Right forelimb (tissue), 1 donor: ENCODE measurements at places on chromosomes 5 and 9.

GRCh38 chr5:40521925-40522324 lies 157.8 kb upstream of the PTGER4 start:
- no peak for DNase-seq

DNA sequence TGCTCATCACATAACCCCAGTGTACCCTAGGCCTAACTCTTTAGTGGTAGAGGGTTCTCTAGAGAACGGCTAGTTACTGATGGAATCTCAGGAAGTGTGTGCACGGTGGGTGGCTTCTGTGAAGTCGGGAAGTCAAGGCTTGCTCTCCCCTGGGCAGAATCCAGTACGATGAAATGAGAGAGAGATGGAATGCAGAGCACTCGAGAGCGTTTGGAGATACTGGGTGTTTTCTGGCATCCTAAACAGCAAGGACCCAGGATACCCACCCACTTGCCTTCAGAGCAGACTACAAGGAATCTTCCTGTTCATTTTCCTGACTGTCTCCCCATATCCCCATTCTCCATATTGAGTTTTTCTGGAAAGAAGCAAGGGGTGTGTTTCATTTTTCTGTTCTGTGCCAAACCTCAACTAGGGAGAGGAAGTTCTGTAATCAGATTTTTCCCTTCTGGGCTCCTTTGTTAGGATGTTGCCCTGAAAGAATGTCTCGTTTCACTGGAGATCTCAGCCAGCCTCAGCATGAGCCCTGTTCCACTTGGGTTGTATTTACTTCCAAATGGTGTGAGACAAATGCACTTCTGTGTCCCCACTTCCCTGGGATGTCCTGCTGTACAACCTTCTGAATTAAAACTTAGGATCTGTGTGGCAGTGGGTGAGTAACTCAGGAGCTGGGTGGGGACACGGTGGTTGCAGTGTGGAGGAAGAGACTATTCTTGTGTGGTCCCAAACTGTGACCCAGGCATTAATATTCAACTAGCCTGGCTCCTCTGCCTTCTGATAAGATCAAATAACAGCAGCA lies 108.9 kb upstream of the SPRY4 start:
- no peak for DNase-seq

GRCh38 chr5:94544031-94544650 lies 74.3 kb downstream of the KIAA0825 start:
- no peak for DNase-seq

GRCh38 chr5:93163010-93163663 lies 417.9 kb downstream of the NR2F1-AS1 start:
- no peak for DNase-seq

DNA sequence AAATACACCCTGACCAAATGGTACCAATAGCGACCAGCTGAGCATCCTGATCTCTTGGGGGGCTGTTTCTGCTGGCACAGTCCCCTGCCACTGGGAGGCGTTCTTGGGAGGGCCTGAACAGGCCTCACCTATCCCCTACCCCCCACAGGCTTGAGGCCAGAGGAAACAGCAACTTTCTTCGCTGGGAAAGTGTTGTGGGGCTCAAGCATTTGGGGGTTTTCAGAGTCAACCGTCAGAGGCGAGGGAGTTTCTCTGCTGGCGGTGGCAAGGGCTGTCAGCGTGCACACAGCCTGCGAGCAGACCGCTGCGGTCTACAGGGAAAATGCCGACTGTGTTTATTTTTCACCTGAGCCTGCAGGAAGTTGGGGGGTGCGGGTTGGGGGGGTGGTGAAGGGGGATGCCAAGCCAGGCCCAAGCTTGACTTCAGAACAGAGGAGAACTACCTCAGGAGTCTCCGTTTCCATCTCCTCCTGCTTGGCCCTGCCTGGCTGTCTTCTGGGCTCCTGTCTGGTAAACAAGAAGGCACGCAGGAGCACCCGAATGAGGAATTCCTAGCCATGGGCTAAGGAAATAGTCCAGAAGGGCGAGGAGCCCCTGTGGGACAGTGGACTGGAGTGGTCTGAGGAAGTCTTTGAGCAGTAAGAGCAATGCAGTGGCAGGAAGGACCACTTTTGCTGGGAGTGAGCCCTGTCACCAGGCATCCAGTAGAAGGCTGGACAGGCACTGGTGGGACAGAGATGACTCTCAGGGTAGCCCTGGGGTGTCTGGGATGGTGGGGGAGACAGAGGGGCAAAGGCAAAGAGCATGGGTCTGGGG lies 18.1 kb downstream of the TCF7 start:
- DNase-seq: no peak

DNA sequence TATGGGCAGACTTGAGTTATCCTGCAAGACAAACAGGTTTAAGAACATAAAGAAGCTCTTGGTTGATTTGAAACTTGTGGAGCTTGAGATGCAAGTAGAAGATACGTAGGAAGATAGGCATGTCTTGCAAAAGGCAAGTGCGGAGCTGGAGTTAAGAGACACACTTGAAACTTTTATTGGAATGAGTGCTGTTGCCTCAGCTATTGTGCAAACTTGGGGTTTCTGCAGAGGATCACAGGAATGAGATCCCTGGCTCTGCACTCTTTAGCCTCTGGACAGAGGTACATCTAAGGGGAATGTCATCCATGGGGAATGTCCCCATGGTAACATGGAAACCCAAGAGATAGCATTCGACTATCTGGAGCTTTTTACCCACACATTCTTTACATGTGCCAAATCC lies 121.1 kb downstream of the ADCY2 start:
- DNase-seq: no peak

- no peak for DNase-seq
These were observed 47.8 kb upstream of the TRIM32 start for GRCh38 chr9:116639251-116639741.

- no peak for DNase-seq
These were observed 288.0 kb upstream of the SMARCA2 start for GRCh38 chr9:1726993-1727759.

- no peak for DNase-seq
These were observed 14.5 kb downstream of the C9orf50 start for GRCh38 chr9:129606161-129607026.

- no peak for DNase-seq
These were observed 163.4 kb downstream of the ICE1 start for GRCh38 chr5:5585751-5586341.

- DNase-seq: no peak
These were observed 448 bp downstream of the RELL2 start for GRCh38 chr5:141637123-141637766.

GRCh38 chr5:78792345-78793055 lies 143.9 kb upstream of the LHFPL2 start:
- DNase-seq: no peak

DNA sequence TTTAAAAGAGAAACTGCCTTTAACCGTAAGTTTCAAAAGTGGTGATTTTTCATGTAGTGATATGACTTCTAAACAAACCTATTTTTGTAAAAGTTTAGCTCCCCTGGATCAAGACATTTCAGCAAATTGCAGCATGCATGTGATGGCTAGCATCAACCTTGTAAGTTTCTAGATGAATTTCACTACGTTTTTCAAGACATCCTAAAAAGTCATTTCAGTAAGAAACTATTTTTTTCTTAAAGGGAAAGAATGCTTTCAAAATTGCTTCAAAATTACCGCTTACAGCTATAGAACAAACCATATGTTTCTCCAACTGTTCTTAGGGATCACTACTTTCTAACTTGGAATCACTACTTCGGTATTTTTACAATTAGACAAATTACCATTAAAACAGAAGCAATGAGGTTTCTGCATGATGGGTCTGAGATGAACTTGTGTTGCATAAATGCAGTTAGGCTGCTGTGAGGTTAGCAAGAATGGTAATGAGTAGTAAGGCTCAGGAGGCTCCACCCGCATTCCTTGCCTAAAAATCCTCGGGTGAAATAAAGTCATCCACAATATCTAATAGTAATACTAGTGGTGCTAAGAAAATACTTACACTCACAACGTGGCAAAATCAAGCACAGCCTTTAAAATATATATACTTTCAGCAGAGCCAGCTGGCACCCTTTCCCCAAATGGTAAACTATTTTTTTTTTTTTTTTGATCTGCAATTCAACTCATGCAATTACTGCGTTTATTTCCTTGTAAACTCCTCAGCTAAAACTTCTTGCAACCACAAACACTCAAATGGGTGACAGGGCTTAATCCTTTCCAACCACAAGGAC lies 53.8 kb downstream of the CDC14B start:
- DNase-seq: no peak

GRCh38 chr5:32909207-32909606 lies 198.1 kb downstream of the NPR3 start:
- no peak for DNase-seq

DNA sequence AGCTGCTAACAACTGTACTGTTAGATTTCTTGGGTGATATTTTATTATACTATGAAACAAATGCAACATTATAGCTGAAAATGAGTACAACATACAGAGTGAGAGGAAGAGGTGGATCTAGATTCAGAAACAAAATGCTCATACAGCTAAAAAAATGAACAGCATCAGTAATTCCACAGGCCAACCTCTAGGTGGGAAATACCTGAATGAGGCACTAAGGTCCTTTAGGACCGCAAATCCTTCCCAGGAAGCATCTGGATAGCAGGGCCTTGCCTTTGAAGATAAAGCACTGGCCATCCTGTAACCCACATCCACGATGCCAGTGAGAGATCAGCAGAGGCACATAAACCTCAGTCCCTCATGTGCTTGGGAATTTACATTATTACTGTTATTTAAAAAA lies 310.8 kb downstream of the YTHDC2 start:
- DNase-seq: no peak

GRCh38 chr9:33466565-33467495 lies 6.9 kb downstream of the NOL6 start:
- peak; percentile 65 for DNase-seq

DNA sequence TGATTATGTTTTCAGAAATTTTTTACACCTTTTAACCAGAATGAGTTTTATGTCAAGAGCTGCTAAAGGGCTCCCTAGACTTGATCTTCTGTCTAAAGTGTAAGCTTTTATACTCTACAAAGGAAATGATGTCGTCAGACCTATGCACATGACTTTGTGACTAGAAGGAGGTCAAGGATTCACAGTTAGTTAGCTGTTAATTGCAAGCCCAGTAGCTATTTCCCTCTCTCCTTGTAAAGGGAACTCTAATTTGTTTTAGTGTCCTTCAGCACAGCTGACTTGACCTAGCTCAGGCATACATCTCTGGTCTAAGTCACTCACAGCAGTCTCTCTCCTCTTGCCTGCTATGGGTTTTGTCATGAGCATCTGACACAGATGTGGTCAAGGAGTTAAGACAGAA lies 173.5 kb upstream of the NREP start:
- DNase-seq: no peak

- DNase-seq: peak; percentile 69
These were observed 97.5 kb upstream of the ARAP3 start for GRCh38 chr5:141779503-141779973.

- DNase-seq: peak; percentile 91
These were observed 5.2 kb upstream of the IRF1 start for GRCh38 chr5:132495667-132496190.

DNA sequence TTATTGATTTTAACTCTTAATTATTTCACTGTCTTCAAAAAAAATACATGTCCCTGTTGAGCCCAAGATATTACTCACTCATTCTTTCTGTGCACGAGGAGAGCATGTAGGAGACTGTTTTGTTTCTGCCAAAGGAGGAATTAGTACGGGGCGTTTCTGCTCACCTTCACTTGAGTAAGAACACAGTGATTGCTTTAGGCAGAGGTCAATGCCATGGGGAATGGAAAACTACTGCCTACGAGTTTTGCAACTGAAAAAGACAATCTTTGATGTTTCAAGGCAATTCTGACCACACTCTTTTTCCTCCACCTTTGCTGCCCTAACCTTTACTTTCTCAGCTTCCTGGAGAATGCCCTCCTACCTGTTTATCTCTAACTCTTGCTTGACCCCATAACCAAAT lies 109.4 kb downstream of the CCDC192 start:
- DNase-seq: no peak

DNA sequence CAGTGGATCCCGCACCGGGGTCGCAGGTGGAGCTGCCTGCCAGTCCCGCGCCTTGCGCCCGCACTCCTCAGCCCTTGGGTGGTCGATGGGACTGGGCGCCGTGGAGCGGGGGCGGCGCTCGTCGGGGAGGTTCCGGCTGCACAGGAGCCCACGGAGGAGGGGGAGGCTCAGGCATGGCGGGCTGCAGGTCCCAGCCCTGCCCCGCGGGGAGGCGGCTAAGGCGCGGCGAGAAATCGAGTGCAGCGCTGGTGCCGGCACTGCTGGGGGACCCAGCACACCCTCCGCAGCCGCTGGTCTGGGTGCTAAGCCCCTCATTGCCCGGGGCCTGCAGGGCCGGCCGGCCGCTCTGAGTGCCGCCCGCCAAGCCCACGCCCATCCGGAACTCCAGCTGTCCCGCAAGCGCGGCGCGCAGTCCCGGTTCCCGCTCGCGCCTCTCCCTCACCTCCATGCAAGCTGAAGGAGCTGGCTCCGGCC lies 120.6 kb upstream of the MEF2C start:
- no peak for DNase-seq

DNA sequence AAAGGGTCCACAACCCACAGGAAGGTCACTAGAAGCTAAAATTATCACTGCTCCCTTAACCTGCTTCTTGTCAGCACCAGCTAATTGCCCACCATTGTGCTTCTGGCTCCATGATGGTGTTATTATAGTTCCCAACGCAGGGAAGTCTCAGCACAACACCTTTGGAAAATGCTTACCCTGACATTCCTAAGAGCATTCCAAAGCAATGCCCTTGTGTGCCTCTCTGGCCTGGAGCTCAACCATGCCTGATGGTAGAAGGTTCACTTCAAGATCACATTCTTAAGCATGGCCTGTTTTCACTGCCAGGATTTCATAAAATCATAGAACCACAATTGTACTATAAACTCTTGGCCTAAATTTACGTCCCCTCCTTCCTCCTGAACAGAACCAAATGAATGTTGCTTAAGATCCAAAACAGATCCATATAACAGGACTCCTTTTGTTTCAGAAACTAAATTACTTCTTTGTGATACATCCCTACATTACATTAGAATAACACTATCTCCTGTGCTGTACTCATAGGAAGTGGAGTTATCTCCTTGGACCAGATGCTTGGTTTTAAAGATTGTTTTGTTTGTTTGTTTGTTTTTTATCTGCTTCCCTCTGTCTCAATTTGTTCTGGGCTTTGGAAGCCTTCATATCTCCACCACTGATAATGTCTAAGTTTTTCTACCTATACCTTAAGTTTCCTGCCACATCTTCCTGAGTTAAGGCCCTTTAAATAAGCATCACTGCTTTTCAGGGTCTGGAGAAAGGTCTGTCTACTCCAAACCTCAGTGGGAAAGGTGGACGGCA lies 32.1 kb downstream of the ARL15 start:
- DNase-seq: no peak

GRCh38 chr5:167269146-167269545 lies 1022.3 kb upstream of the WWC1 start:
- DNase-seq: no peak
